ENCODE measurements at places on chromosomes 7 and 10.

GRCh38 chr7:66238773-66239466 lies 33.8 kb downstream of the TPST1 start:
- DNase-seq = no peak

GRCh38 chr7:83366629-83367028 lies 203.9 kb upstream of the PCLO start:
- DNase-seq = no peak

GRCh38 chr10:72851509-72851908 lies 42.0 kb upstream of the OIT3 start:
- DNase-seq = no peak

DNA sequence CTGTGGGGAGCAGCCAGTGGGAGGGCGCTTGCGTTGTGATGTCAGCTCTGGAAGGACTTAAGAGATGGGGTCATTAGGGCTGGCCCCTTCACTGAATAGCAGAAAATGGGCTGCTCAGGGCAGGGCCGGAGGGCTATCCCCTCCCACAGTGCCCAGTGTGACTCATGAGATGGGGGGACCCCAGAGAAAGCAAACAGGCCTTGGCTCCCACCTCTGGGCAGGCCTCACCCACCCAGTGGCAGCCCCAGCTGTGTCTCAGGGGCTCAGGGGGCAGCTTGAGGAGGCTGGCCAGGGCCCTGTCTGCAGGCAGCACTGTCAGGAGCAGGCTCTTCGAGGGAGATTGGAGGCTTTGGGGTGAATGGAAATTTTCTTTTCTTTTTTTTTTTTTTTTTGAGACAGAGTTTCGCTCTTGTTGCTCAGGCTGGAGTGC lies 168.3 kb downstream of the SLIT1 start:
- DNase-seq = no peak

- DNase-seq = peak; percentile 12
These were observed 82.7 kb upstream of the ADAM12 start for GRCh38 chr10:126470991-126471390.

DNA sequence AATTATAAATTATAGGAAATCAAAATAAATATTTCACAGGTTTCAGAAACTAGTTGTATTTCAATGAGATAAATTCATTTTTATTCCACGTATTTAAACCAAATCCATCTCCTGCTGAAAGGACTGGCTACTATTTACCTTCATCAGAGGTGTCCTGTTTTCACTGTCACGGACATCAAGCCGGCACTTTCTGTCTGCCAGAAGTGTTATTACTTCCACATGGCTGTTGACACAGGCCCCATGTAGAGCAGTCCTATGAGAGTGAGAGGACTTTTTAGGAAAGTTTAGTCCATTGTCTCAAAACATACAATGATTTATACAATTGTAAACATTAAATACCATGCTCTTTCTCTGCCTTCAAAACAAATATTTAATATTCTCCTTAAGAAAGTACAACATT lies 100.4 kb upstream of the ACBD5 start:
- no peak for DNase-seq

GRCh38 chr7:121796936-121797656 lies 75.9 kb upstream of the PTPRZ1 start:
- DNase-seq = no peak

DNA sequence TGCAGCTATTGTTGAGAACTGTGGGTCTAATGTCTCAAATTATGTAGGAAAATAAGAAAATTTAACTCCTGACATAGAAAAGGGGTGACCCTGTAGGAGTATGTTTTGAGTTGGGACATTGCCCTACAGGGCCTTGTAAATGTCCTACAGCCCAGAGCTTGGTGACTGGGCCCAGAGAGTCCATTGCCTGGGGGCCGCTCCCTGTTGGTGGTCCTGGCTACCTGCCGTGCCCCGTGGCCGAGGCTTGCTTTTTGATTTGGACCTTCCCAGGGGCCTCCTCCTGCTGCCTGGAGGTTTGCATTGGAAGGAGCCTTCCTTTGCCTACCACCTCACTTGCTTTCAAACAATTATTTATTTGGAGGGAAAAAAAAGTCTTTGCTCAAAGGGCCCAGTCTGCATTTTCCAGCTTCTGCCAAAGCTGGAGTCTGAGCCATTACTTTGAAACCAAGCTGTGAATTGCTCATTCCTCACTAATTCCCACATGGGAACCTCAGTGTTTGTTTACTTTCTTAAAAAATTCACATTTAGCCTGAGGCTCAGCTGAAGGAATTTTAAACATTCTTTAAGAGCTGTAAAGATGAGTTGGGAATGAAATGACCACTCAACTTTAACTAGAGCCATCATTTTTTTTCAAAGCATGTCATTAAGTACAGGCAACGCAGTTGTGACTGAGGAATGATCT lies 355.0 kb downstream of the GLRX3 start:
- DNase-seq = no peak

DNA sequence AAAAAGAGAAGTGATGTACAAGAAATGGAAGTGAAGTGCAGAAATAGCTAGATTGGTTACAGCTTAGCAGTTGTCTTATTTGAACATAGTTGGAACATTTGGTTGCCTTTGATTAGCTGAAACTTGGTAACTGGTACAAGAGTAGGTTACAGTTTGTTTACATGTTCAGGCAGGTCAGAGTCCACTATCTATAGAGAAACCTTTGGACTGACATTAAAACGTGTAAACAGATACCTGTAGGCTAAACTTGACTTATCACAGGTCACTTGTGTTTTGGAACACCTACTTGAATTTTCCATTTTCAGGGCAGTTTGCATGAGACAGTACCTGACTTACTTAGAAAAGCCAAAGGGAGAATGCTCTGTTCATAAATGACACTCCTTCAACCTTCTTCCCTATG lies 28.5 kb upstream of the CYP2C8 start:
- no peak for DNase-seq

- no peak for DNase-seq
These were observed 222.2 kb downstream of the C7orf25 start for GRCh38 chr7:42689626-42690025.

GRCh38 chr7:105691082-105691679 lies 109.9 kb upstream of the EFCAB10 start:
- peak; percentile 43 for DNase-seq

All from umbilical cord (tissue), 2 donors.